Natural killer cell (primary cell): ENCODE measurements at places on chromosomes 2 and 18. TPM values are rescaled to one million over a fixed set of nuclear protein-coding genes. Genes with fewer than 3 reads are reported as not detected.

- no peaks in the 10 kb centered on the region for H3K27me3 ChIP-seq
- no peak overlapping the region for H3K27ac ChIP-seq
- H3K4me1 ChIP-seq = no peaks in the 10 kb centered on the region
- H3K4me3 ChIP-seq = no peak overlapping the region
- no peaks in the 10 kb centered on the region for H3K36me3 ChIP-seq
- no peak for DNase-seq
Measured at GRCh38 chr2:237296756-237297155, 117.2 kb downstream of the COL6A3 start.

DNA sequence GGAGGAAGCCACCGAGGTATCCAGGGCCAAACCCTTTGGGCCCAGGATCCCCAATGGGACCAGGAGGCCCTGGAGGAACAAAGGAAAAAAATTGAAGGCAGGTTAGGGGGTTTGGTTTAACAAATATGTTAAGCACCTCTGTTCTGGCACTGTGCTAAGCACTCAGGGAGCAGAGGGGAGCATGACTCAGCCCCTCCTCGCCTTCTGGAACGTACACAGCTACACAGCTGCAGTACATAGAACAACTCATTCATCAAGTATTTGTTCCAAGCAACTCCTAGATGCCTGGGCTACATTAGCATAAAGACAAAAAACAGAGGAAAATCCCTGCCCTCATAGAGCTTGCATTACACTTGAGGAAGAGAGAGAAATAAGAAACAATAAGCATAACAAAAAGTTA is 153.6 kb downstream of the COL4A4 start:
- H3K27me3 ChIP-seq = no peaks in the 10 kb centered on the region
- H3K27ac ChIP-seq = no peak overlapping the region
- no peak overlapping the region for H3K4me3 ChIP-seq
- H3K4me1 ChIP-seq = no peaks in the 10 kb centered on the region
- no peak for DNase-seq

- H3K36me3 ChIP-seq = no peaks in the 10 kb centered on the region
- no peaks in the 10 kb centered on the region for H3K27me3 ChIP-seq
Measured at GRCh38 chr2:201973305-201973928, 60.2 kb upstream of the FZD7 start.

The SNORC gene
- total RNA-seq = 0.98 TPM

- H3K27ac ChIP-seq = peak overlapping the region; percentile 47
- peaks cover 16% of the 10 kb centered on the region for H3K27me3 ChIP-seq
- no peaks in the 10 kb centered on the region for H3K36me3 ChIP-seq
- H3K4me3 ChIP-seq = peak overlapping the region; percentile 9
- peaks cover 6% of the 10 kb centered on the region for H3K4me1 ChIP-seq
- DNase-seq = no peak
Measured at GRCh38 chr2:184599872-184600222, 1.5 kb downstream of the ZNF804A start.

The MSTN gene
- not detected for total RNA-seq

DNA sequence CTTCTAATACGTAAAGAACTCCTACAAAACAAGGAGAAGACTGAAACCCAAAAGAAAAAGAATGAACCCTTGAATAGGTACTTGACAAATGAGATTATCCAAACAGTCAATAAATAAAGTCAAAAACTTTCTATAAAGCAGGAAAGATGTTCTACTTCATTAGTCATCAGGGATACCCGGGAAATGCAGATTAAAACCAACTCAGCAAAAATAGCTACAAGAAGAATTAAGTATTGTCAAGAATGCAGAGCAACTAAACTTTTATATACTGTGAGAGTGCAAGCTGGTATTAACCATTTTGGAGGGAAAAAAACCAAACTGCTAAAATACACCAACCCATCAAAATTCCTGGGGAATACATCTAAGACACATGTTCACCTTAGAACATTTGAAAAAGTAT is 10.4 kb downstream of the TXNL1 start:
- H3K4me3 ChIP-seq = no peak overlapping the region
- H3K27me3 ChIP-seq = no peaks in the 10 kb centered on the region
- H3K36me3 ChIP-seq = peaks cover 8% of the 10 kb centered on the region
- no peak for DNase-seq
- no peaks in the 10 kb centered on the region for H3K4me1 ChIP-seq

GRCh38 chr2:24245986-24246776 is 71.3 kb downstream of the FAM228A start:
- no peak overlapping the region for H3K27ac ChIP-seq
- H3K36me3 ChIP-seq = peaks cover 90% of the 10 kb centered on the region
- H3K4me1 ChIP-seq = no peaks in the 10 kb centered on the region
- no peak for DNase-seq
- no peak overlapping the region for H3K4me3 ChIP-seq
- no peaks in the 10 kb centered on the region for H3K27me3 ChIP-seq

GRCh38 chr2:12014088-12014960 is 267.9 kb downstream of the LPIN1 start:
- H3K27ac ChIP-seq = no peak overlapping the region
- no peak overlapping the region for H3K4me3 ChIP-seq
- H3K27me3 ChIP-seq = peaks cover 46% of the 10 kb centered on the region
- DNase-seq = no peak
- H3K4me1 ChIP-seq = peaks cover 3% of the 10 kb centered on the region

- DNase-seq = no peak
- H3K4me1 ChIP-seq = peaks cover 12% of the 10 kb centered on the region
- H3K4me3 ChIP-seq = no peak overlapping the region
- H3K27ac ChIP-seq = no peak overlapping the region
- no peaks in the 10 kb centered on the region for H3K36me3 ChIP-seq
Measured at GRCh38 chr2:157872791-157873190, 3.3 kb downstream of the ACVR1 start.

GRCh38 chr2:231332388-231332787 is 63.1 kb upstream of the B3GNT7 start:
- no peak overlapping the region for H3K27ac ChIP-seq
- no peak for DNase-seq
- no peaks in the 10 kb centered on the region for H3K27me3 ChIP-seq
- no peaks in the 10 kb centered on the region for H3K36me3 ChIP-seq
- H3K4me3 ChIP-seq = no peak overlapping the region

DNA sequence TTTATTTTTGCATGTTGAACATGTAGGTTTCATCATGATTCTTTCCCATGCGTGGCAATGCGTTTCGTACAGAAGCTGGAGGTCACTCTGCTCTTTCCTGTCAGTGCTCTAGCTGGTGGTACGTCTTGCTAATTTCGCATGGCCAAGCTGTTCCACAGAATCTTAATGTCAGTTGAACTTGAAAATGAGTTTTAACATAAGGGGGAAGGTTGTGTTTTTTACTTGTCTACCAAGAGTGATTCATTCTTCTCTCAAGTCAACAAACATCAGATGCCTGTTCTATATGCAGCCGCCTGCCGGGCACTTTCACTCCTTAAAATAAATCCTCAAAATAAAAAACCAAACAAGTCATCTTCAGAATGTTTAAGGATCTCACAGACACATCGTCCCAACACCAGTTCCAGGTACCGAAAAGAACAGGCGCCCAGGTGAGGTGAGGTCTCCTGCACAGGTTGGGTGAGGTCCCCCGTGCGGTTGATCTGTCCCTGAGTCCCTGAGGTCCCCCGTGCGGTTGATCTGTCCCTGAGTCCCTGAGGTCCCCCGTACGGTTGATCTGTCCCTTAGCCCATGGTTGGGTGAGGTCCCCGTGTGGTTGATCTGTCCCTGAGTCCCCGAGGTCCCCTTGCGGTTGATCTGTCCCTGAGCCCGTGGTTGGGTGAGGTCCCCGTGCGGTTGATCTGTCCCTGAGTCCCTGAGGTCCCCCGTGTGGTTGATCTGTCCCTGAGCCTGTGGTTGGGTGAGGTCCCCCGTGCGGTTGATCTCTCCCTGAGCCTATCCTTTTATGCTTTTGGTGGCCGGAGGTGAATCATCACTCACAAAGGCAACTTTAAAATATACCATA is 57.0 kb upstream of the KCNG2 start:
- H3K36me3 ChIP-seq = peaks cover 48% of the 10 kb centered on the region
- H3K27ac ChIP-seq = no peak overlapping the region
- H3K4me1 ChIP-seq = no peaks in the 10 kb centered on the region

DNA sequence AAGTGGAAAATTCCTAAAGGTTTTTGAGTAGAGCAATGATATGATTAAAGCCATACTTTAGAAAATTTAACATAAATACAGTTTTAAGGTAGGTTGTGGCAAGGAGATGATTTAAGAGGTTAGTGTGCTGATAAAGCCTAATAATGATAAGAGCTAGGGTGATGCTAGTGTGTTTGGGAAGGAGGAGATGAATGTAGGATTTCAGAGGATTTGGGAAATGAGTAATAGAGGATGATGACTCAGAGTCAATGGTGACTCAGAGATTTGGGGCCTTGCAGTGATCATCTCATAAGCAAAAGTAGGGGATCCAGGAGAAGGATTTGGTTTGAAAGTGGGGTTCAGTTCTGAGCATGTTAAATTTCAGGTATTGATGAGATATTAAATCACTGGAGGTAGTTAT is 23.3 kb downstream of the STAMBP start:
- H3K27me3 ChIP-seq = no peaks in the 10 kb centered on the region
- H3K4me3 ChIP-seq = no peak overlapping the region
- no peak overlapping the region for H3K27ac ChIP-seq
- peaks cover 76% of the 10 kb centered on the region for H3K36me3 ChIP-seq
- no peak for DNase-seq

The DCAF17 gene
- total RNA-seq = 33.8 TPM

DNA sequence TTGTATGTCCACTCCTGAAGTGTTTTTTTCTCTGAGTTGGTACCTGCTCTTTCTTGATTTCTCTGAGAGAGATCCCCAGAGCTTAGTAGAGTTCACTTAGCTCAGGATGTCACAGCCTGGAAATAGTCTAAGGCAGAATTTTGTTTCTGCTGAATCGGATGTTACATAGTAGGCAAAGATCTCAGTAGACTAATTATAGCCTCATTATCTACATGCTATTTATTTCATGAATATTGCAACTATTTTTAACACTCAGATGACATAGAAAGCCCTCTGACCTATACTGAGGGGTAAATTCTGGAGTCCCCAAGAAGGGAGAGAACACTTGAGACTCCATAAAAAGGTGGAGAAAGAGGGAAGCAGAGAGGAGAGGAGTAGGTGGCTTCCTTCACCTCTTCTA is 160.2 kb downstream of the FHOD3 start:
- H3K4me1 ChIP-seq = no peaks in the 10 kb centered on the region
- no peak overlapping the region for H3K4me3 ChIP-seq
- no peak overlapping the region for H3K27ac ChIP-seq

The CFC1 gene
- total RNA-seq = not detected

DNA sequence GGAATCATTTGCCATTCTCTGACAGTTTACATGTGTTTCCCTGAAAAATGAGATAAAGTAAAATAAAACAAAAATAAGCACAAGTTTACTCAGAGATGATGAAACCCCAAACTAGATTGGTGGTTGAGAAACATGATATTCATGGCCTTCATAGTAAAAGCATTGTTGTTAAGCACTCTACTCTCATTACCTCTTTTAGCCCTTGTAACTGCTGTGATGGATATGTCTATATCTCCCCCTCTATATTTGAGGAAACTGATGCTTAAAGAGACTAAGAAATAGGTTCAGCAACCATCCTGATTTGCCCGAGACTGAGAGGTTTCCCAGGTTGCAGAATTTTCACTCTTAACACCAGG is 33.9 kb upstream of the GALNT3 start:
- H3K4me3 ChIP-seq = no peak overlapping the region
- no peaks in the 10 kb centered on the region for H3K36me3 ChIP-seq
- no peaks in the 10 kb centered on the region for H3K27me3 ChIP-seq
- no peaks in the 10 kb centered on the region for H3K4me1 ChIP-seq

GRCh38 chr2:216652566-216652965 is 19.3 kb downstream of the IGFBP2 start:
- DNase-seq = no peak
- H3K27me3 ChIP-seq = no peaks in the 10 kb centered on the region
- no peaks in the 10 kb centered on the region for H3K36me3 ChIP-seq
- no peak overlapping the region for H3K4me3 ChIP-seq
- H3K27ac ChIP-seq = no peak overlapping the region
- no peaks in the 10 kb centered on the region for H3K4me1 ChIP-seq

The SPDYA gene
- 8.0 TPM for total RNA-seq

GRCh38 chr18:51957001-51957400 is 383.0 kb upstream of the DCC start:
- no peak overlapping the region for H3K27ac ChIP-seq
- no peaks in the 10 kb centered on the region for H3K36me3 ChIP-seq
- no peaks in the 10 kb centered on the region for H3K4me1 ChIP-seq

- no peak overlapping the region for H3K27ac ChIP-seq
- H3K4me1 ChIP-seq = peaks cover 8% of the 10 kb centered on the region
- no peaks in the 10 kb centered on the region for H3K27me3 ChIP-seq
- peak; percentile 43 for DNase-seq
- no peak overlapping the region for H3K4me3 ChIP-seq
Measured at GRCh38 chr2:106147665-106148064, 46.4 kb downstream of the UXS1 start.

DNA sequence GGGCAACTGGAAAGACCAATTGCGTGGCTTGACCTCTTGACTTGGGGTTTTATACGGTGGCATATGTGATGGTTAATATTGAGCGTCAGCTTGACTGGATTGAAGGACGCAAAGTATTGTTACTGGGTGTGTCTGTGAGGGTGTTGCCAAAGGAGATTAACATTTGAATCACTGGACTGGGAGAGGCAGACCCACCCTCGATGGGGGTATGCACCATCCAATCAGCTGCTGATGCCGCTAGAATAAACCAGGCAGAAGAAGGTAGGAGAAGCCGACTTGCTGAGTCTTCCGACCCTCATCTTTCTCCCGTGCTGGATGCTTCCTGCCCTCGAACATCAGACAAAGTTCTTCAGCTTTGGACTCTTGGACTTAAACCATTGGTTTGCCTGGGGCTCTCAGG is 34.2 kb upstream of the YPEL5 start:
- H3K27me3 ChIP-seq = no peaks in the 10 kb centered on the region
- no peaks in the 10 kb centered on the region for H3K36me3 ChIP-seq
- H3K27ac ChIP-seq = no peak overlapping the region
- no peaks in the 10 kb centered on the region for H3K4me1 ChIP-seq
- no peak overlapping the region for H3K4me3 ChIP-seq
- no peak for DNase-seq

The SCN3A gene
- not detected for total RNA-seq

The SLC9A2 gene
- not detected for total RNA-seq

- H3K36me3 ChIP-seq = peaks cover 57% of the 10 kb centered on the region
- no peak for DNase-seq
- H3K27me3 ChIP-seq = no peaks in the 10 kb centered on the region
- H3K4me3 ChIP-seq = no peak overlapping the region
Measured at GRCh38 chr2:69538249-69538648, 101.0 kb upstream of the NFU1 start.

GRCh38 chr2:204473224-204473623 is 72.1 kb upstream of the PARD3B start:
- H3K27ac ChIP-seq = no peak overlapping the region
- no peak for DNase-seq
- no peaks in the 10 kb centered on the region for H3K27me3 ChIP-seq

- H3K27ac ChIP-seq = no peak overlapping the region
- H3K27me3 ChIP-seq = no peaks in the 10 kb centered on the region
Measured at GRCh38 chr2:223779877-223780276, 57.5 kb downstream of the AP1S3 start.

GRCh38 chr2:98506881-98507280 is 62.2 kb downstream of the INPP4A start:
- no peak overlapping the region for H3K4me3 ChIP-seq
- no peak overlapping the region for H3K27ac ChIP-seq
- H3K27me3 ChIP-seq = no peaks in the 10 kb centered on the region
- peaks cover 11% of the 10 kb centered on the region for H3K36me3 ChIP-seq

The VWC2L gene
- total RNA-seq = not detected
